D341Med (cell line): ENCODE measurements at places on chromosomes 12 and 14.

GRCh38 chr12:100795174-100795799 is 711 bp downstream of the ANO4 start:
- no peak for DNase-seq

DNA sequence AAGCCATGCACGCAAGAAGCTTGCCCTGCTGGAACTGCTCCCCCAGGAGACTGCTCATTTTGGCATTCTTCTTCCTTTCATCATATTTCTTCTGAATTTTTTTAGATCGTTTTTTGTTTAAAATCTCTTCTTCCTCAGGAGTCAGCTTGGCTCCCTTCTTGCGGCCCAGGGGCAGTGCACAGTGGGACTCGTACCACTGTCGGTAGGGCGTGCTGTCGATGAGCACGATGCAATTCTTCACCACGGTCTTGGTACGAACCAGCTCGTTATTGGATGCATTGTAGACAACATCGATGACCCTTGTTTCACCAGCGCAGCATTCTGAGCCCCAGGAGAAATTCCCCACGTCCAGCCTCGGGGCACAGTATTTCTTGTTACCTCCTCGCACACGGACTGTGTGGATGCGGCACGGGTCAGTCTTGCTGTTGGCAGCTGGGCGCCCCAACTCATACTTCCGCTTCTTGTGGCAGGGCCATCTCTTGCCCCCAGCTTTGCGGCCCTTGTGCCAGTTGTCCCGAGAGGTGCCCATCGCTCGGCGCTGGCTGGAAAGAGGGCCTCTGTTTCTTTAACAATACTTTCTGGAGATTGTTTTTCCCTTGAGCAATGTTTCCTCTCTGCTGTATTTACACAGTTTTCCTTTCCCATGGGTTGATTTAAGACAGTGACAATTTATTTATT is 452.4 kb downstream of the TMEM121 start:
- no peak for DNase-seq

- DNase-seq = peak; percentile 45
Measured at GRCh38 chr12:9925705-9926393, 6.3 kb downstream of the CLEC2A start.

DNA sequence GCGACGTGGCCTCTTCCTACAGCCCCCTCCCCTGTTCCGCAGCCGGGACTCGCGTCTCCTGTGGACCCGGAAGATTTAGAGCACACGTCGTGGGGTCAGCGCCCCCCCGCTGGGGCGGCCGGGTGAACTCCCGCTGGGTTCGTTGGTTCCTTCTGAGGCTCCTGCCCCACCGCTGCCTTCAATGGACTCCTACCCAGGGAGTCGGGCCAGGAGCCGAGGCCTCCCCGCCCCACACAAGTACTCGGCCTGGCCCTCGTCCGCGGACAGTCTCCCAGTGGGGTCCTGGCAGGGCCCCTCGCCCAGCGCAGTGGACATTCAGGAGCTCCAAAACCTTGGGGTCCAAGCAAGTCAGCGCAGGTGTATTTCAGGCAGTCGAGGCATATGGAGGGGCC is 1.2 kb downstream of the MMP17 start:
- DNase-seq = no peak

GRCh38 chr12:52319097-52319496 is 2.1 kb downstream of the KRT83 start:
- no peak for DNase-seq

- no peak for DNase-seq
Measured at GRCh38 chr14:90303473-90303872, 28.3 kb downstream of the NRDE2 start.

DNA sequence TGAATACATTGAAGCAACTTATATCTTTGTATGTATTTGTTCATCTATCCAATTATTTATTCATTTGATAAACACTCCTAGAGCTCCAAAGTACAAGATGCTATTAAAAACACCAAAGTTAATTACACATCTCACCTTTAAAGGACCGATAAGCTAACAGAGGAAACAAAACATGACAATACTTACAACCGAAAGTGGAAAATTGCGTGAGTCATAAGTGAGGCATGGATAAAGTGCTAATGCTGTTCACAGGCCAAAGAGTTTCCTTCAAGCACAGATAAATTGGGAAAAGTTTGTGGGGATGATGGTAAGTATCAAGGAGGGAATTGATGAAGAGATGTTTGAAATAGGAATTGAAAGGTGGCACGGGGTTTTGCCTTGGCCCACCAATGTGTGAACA is 172.8 kb upstream of the KITLG start:
- no peak for DNase-seq
